K562 (cell line): ENCODE measurements at places on chromosomes 11 and 22. TPM values are rescaled to one million over a fixed set of nuclear protein-coding genes. Genes with fewer than 3 reads are reported as not detected.

Gene TNNI2
- total RNA-seq = not detected in 2 replicates

- DNase-seq = no peak
- H3K4me3 ChIP-seq = no peak overlapping the region
- H3K4me1 ChIP-seq = peaks cover 4% of the 10 kb centered on the region; the same call in 1 of the 2 replicates
- no peak overlapping the region for H3K27ac ChIP-seq
These were observed 145.0 kb downstream of the CCDC34 start for GRCh38 chr11:27217948-27218420.

GRCh38 chr11:125345421-125346178, 150.5 kb downstream of the FEZ1 start:
- H3K27me3 ChIP-seq = peaks cover 86% of the 10 kb centered on the region
- no peak overlapping the region for H3K27ac ChIP-seq
- H3K4me1 ChIP-seq = no peaks in the 10 kb centered on the region
- peak; percentile 72 for DNase-seq
- H3K36me3 ChIP-seq = no peaks in the 10 kb centered on the region
- no peak overlapping the region for H3K4me3 ChIP-seq

DNA sequence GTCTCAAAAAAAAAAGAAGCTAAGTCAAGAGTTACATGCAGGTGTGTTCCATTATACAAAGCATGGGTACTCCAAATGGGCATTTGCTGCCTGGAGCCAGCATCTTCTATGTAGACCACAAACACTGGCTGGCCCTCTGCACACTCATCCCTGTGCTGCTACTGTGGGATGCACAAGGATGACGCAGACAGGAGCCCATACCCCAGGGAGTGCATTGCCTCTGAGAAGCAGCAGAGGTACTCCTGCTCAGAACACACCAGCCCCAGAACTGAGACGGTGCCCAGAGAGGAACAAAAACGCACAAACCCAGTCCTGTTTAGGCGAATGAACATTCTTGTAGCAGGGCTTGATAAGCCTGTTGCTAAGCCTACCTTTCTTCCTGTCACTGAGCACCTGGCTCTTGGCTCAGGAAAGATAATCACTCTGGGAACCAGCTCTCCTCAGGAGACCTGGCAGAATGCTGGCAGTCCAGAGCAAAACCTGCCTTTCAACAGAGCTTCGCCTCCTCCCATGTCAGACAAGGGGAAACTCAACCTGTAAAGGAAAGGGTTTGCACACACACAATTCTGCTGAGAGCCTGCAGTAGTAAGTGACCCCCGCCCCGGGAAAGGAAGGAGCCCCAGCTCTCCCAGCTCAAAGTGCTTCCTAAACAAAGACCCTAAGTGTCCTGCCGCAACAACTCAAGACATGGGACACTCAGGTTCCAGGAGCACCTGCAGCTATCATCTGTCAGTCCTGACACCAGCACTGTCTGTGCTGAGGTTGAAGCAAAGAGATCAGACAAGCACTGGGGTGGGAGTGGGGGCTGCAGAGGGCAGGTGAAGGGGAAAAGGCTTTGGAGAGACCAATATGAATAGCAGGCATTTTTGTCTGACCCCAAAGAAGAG, 145.7 kb downstream of the TENM4 start:
- DNase-seq = no peak
- H3K4me1 ChIP-seq = no peaks in the 10 kb centered on the region
- H3K4me3 ChIP-seq = no peak overlapping the region
- H3K36me3 ChIP-seq = no peaks in the 10 kb centered on the region
- H3K27me3 ChIP-seq = peaks cover 2% of the 10 kb centered on the region; the same call in 1 of the 3 replicates

- H3K4me3 ChIP-seq = peak overlapping the region; percentile 67
- H3K36me3 ChIP-seq = peaks cover 43% of the 10 kb centered on the region
- peaks cover 6% of the 10 kb centered on the region; the same call in 1 of the 2 replicates for H3K4me1 ChIP-seq
These were observed 194 bp downstream of the SF1 start for GRCh38 chr11:64778223-64778472.

DNA sequence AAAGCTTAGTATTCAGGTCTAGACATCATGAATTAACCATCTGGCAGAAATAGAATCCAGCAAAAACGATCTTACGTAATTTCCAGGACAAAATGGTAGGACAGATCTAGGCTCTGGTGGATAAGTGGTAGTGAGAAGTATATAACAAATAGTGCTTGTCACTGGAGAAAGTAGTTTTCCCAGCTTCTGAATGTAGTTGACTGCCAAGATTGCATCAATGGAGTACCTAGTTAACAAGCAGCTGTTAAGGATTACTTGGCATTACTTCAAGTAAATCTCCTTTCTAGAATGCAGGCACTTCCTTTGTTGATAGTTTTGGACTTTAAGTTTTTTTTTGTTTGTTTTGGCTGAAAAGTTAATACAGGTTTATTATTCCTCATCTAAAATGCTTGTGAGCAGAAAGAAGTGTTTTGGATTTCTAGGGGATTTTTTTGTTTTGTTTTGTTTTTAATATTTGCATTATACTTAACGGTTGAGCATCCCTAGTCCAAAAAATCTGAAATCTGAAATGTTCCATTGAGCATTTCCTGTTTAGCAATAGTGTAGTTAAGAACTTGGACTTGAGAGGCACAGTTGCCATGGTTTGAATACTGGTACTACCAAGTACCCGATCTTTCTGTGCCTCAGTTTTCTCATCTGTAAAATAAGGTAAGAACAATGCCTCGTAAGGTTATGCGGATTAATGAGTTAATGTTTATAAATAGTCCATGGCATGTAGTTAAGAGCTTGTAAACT, 20.3 kb downstream of the FAM118B start:
- H3K4me3 ChIP-seq = no peak overlapping the region
- no peak for DNase-seq
- H3K27ac ChIP-seq = no peak overlapping the region
- peaks cover 21% of the 10 kb centered on the region for H3K36me3 ChIP-seq
- no peaks in the 10 kb centered on the region for H3K4me1 ChIP-seq
- H3K27me3 ChIP-seq = no peaks in the 10 kb centered on the region

DNA sequence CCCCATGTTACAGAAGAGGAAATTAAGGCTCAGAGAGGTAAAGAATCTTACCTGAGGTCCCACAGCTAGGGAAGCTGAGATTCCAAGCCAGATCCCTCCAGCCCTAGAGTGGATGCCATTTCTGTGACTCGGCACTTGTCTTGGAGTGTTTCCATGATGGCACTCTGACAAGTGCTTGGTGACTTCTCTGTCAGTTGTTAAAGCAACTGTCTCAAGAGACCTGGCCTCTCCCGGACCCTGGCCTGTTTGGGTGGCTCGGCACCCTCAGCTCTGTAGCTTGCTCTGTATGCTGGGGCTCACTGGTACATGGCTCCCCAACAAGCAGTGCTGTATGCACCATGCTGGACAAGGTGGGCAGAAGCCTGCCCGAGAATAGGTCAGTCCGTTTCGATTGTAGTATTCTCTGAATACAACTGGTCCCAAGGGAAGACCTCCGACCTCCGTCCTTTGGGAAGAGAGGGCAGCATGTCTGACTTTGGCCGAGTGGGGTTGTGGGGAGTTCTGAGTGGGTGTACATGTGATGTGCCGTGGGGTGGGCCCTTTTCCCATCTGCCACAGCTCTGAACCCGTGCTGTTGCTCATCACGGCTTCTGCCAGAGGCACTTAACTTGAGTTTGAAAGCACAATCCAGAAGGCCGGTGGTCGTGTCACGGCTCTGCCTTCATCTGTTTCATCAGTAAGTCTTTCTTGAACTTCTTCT, 12.4 kb downstream of the ACO2 start:
- no peaks in the 10 kb centered on the region for H3K27me3 ChIP-seq
- H3K4me3 ChIP-seq = no peak overlapping the region
- H3K36me3 ChIP-seq = peaks cover 52% of the 10 kb centered on the region; the same call in 2 of the 3 replicates
- H3K27ac ChIP-seq = no peak overlapping the region
- DNase-seq = no peak
- H3K4me1 ChIP-seq = peaks cover 6% of the 10 kb centered on the region

- no peak for DNase-seq
- no peaks in the 10 kb centered on the region for H3K4me1 ChIP-seq
- H3K27ac ChIP-seq = no peak overlapping the region
- peaks cover 39% of the 10 kb centered on the region; the same call in 1 of the 3 replicates for H3K36me3 ChIP-seq
- H3K27me3 ChIP-seq = no peaks in the 10 kb centered on the region
These were observed 48.4 kb downstream of the PDHX start for GRCh38 chr11:34964610-34965331.

DNA sequence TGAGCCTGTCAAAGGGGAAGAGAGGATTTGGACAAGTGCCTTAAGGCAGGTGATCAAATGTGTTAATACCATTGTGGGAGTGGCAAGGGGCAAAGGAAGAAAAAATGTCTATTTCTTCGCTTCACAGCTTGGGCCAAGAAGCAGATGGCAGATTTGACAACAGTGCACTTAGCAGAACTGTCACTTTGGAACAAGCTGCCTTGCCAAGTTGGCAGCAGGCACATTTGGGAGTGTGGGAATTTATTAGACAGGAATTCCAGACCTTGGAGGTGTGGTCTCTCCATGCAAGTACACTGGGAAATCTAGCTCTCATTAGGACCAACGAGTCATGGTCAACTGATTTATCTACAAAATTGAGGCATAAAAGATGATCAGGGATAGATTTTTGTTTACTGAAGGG, 265.1 kb downstream of the NELL1 start:
- H3K27me3 ChIP-seq = no peaks in the 10 kb centered on the region
- H3K4me1 ChIP-seq = no peaks in the 10 kb centered on the region
- no peaks in the 10 kb centered on the region for H3K36me3 ChIP-seq
- H3K4me3 ChIP-seq = no peak overlapping the region
- no peak overlapping the region for H3K27ac ChIP-seq

- H3K36me3 ChIP-seq = peaks cover 60% of the 10 kb centered on the region
- H3K4me3 ChIP-seq = no peak overlapping the region
- no peak overlapping the region; the same call in 2 of the 3 replicates for H3K27ac ChIP-seq
- no peaks in the 10 kb centered on the region for H3K27me3 ChIP-seq
- DNase-seq = no peak
These were observed 10.4 kb downstream of the SREBF2 start for GRCh38 chr22:41842996-41843970.

GRCh38 chr11:26186389-26186788, 145.5 kb upstream of the ANO3 start:
- H3K27me3 ChIP-seq = no peaks in the 10 kb centered on the region
- no peak overlapping the region for H3K4me3 ChIP-seq
- H3K4me1 ChIP-seq = no peaks in the 10 kb centered on the region
- H3K27ac ChIP-seq = no peak overlapping the region

DNA sequence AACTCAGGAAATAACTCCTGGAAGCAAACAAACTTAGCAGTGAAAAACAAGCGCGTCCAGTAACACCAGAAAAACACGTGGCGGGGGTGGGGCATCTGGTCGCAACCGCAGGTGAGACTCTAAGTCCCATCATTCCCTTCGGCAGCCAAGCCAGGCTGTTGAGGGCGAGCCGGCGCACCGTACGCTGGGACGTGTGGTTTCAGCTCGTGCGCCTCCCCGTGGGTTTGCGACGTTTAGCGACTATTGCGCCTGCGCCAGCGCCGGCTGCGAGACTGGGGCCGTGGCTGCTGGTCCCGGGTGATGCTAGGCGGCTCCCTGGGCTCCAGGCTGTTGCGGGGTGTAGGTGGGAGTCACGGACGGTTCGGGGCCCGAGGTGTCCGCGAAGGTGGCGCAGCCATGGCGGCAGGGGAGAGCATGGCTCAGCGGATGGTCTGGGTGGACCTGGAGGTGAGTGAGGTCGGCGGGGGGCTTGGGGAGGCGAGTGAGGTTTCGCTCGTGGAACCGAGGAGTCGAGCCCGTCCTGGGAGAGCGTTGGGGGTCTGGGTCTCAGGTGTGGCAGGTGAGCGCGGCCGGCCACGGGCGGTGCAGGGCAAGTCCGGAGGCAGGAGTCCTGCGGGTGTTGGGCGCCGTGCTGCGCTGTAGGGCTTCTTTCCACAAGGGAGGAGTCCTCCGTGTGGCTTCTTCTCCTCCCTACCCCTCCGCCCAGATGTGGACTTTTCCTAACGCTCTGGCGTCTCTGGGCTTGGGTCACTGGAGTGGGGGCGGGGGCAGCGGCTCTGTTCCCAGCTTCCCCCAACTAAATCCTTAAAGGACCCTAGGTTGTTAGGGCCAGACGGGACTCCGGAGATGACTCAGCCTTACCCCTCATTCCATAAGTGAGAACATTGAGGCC, at the start of gene REXO2:
TSS of gene REXO2 (plus strand) at position 239 of the 892 bp plus-strand sequence. CDS start at position 301, 62 bp downstream.
- peaks cover 16% of the 10 kb centered on the region for H3K36me3 ChIP-seq
- H3K27me3 ChIP-seq = no peaks in the 10 kb centered on the region
- peak within 1 kb of the TSS; percentile 82 for H3K4me3 ChIP-seq
- H3K27ac ChIP-seq = peak within 1 kb of the TSS; percentile 85

Gene FADS1
- 378 and 411 TPM in 2 replicates for total RNA-seq

DNA sequence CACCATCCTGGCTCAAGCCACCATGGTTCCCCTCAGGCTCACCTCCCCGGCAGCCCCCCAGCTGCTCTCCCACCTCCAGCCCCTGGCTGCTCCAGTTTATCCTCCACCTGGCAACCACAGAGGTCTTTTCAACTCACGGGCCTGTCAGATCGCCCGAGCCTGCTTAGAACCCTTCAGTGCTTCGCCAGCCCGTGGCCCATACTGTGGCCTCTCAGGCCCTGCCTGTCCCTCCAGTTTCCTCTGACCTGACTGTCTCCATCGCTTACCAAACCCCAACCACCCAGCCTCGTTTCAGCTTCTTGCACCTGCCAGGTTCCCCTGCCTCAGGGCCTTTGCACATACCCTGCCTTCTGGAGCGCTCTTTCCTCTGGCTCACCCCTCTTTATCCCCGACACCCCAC, 6.9 kb downstream of the KCNC1 start:
- H3K27me3 ChIP-seq = peaks cover 9% of the 10 kb centered on the region; the same call in 2 of the 3 replicates
- H3K4me3 ChIP-seq = no peak overlapping the region
- no peaks in the 10 kb centered on the region; the same call in 2 of the 3 replicates for H3K4me1 ChIP-seq
- no peaks in the 10 kb centered on the region for H3K36me3 ChIP-seq

GRCh38 chr11:107916671-107917241, 11.5 kb upstream of the RAB39A start:
- H3K36me3 ChIP-seq = no peaks in the 10 kb centered on the region
- no peak for DNase-seq
- H3K4me1 ChIP-seq = no peaks in the 10 kb centered on the region
- H3K4me3 ChIP-seq = no peak overlapping the region

Gene MTNR1B
- total RNA-seq = not detected in 2 replicates

DNA sequence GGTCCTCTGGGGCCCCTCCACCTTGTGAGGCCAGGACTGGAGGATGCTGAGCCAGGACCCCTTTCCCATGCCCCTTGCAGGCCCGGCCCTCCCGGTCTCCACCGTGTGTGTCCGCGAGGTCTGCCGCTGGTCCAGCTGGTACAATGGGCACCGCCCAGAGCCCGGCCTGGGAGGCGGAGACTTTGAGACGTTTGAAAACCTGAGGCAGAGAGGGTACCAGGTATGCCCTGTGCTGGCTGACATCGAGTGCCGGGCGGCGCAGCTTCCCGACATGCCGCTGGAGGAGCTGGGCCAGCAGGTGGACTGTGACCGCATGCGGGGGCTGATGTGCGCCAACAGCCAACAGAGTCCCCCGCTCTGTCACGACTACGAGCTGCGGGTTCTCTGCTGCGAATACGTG, 17.9 kb downstream of the MUC5B start:
- H3K4me3 ChIP-seq = no peak overlapping the region
- H3K27ac ChIP-seq = no peak overlapping the region
- DNase-seq = no peak
- no peaks in the 10 kb centered on the region for H3K36me3 ChIP-seq
- H3K27me3 ChIP-seq = peaks cover 34% of the 10 kb centered on the region

GRCh38 chr11:61111786-61112517, 9.7 kb downstream of the CD5 start:
- H3K4me1 ChIP-seq = peaks cover 3% of the 10 kb centered on the region; the same call in 2 of the 3 replicates
- H3K27ac ChIP-seq = no peak overlapping the region
- peaks cover 58% of the 10 kb centered on the region for H3K27me3 ChIP-seq

Gene BMAL1
- total RNA-seq = 0.64 and 2.1 TPM in 2 replicates
